ENCODE measurements at places on chromosomes 5 and 9.

DNA sequence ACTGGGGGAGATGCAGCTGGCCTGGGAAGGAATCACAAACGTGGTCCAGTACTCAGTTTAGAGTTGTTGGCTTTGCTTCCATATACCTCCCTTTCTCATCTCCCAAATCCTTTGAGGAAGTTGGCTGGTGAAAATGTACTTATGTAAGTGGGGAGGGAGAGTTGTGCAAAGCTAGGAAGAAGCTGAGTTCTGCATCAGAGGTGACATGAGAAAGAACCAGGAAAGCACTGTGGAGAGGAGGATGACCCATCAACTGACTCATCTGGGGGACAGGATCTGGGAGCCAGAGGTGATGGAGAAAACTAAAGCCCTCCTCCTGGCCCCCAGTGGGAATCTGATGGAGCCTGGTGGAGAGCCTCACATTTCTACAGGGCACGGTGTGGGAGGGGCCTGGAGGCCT, 16.2 kb downstream of the KCNMB1 start:
- no peak for DNase-seq

DNA sequence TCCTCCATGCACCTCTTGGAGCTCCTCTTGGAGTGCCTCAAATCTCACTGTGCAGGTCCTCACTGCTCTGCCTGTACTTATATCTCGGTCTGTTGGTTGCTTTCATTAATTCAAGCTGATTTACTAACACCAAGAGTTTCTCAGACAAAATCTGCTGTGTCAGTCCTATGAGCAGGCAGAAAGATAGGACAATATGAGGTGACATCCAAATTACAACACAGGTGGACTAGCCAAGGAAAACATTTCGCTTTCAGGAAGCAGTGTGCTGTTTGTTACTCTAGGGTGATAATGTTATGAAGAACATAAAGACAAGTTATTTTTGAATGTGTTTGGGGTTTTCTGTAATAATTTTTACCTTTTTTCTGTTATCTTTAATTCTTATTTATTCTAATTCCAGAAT, 264.1 kb upstream of the ANKH start:
- no peak for DNase-seq

DNA sequence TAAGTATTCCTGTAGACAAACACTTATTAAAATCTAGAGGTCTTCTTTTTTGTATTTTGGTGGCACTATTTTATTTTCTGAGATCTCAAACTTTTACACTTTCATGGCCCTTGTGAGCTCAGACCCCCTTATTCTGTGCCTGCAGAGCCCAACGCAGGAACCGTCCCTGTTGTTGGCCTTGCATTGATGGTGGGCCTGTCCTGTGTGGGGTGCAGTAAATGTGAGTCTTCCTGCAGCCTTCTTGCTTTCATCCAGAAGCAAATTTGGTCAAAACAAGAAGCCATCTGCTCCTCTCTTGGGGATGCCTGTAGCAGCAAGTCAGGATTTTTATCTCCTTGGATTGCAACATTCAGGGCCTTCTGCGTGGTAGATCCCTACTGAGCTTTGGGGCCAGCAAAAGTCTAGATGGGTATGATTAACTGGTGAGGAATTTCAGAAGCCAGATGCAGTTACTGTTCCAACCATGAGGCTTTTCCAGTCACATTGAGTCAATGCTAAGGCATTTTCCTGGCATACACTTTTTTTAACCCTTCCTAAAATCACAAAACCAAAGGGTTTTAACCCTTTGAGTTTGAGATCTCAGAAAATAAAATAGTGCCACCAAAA, 31.7 kb downstream of the BASP1 start:
- DNase-seq: peak; percentile 98

DNA sequence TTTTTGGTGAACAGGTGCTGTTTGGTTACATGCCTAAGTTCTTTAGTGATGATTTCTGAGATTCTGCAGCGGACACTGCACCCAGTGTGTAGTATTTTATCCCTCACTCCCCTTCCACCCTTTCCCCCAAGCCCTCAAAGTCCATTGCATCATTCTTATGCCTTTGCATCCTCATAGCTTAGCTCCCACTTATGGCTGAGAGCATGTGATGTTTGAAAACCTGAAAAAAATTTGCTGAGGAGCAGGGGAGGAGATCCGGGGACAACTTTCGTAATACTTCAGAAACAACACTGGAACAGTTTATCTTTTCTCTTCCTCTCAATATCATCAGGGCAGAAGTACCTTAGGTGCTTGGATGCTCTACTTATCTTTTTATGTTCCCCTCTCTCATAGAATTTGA, 226.4 kb downstream of the ADAMTS6 start:
- no peak for DNase-seq

GRCh38 chr5:107672211-107673038, 1.7 kb upstream of the EFNA5 start:
- DNase-seq: peak; percentile 89

DNA sequence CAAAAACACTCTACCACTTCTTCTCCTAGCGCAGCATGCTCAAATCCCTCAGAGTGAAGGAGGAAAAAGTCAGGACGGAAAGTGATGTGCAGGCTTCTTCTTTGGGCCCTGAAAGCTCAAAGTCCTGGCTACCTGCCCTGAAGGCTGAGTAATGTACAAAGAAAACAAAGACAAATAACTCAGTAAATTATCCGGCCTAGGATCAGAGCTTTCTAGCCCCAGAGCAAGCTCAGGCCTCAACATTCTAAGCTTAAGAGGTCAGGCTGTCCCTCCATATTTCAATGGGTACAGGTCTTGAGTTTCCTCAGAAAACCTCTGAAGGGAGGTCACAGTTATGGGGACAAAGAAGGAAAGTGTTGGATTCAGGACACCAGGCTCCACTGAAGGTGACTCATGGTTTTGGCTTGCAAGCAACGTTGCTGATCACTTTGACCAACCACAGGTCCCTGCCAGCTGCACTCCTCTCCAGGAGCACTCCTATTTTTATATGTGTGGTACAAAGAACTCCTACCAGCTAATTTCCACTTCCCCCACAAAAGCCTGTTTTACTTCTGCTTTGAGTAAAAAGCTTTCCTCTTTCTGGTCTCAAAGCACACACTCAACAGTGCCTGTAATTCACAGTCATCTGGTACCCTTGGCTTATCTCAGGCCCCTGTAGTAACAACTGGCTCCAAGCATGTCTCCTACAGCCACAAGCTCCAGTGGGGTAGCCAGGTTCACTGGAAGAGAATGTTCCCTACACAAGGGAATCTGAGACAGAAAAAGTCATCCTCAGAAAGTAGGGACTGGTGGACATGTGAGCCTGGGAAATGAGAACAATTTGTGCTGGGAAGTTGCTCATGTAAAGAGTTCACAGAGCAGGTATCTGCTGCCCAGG, 115.7 kb downstream of the UGCG start:
- peak; percentile 94 for DNase-seq

- peak; percentile 84 for DNase-seq
Observed at GRCh38 chr9:114611516-114612271, 603 bp downstream of the TMEM268 start.

- DNase-seq: no peak
Observed at GRCh38 chr9:104890433-104890770, 37.6 kb downstream of the ABCA1 start.

- DNase-seq: no peak
Observed at GRCh38 chr5:51566953-51567352, 183.7 kb downstream of the ISL1 start.

DNA sequence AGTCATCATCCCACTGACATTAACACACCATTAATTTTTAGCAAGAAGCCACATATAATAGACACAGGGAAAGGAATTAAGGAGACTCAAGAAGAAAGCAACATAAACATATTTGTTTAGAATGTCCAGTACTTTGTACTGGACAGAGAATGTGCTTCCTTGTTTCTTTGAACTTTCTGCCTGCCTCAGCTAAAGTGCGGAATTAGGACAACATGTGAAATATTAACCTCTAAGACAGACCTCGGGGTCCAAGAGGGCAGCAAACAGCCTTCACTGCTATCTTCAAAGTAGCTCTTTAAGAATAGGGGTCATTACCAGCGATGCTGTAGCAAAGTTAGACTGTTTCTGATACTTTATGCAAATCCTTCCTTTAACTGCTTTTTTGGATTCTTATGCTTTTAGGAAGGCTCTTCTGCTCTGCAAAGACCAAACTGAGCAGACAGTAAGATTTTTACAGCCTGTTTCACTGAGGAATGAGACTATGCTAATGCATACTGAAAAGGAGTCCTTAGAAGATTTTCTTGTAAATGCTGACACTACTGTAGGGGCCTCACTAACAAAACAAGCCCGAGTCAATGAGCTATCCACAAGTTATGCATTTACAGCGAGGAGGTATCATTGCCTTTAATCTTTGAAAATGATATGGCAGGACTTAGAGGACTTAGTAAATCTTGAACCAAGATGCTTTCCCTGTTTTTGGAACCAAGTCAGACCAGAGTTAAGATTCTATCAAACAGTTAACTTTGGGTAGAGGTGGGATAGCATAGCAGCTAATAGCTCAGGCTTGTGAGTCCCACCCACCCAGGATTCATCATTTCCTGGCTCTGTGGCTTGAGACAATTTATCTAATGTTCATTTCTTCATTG, 23.8 kb downstream of the DAB2 start:
- DNase-seq: peak; percentile 62

DNA sequence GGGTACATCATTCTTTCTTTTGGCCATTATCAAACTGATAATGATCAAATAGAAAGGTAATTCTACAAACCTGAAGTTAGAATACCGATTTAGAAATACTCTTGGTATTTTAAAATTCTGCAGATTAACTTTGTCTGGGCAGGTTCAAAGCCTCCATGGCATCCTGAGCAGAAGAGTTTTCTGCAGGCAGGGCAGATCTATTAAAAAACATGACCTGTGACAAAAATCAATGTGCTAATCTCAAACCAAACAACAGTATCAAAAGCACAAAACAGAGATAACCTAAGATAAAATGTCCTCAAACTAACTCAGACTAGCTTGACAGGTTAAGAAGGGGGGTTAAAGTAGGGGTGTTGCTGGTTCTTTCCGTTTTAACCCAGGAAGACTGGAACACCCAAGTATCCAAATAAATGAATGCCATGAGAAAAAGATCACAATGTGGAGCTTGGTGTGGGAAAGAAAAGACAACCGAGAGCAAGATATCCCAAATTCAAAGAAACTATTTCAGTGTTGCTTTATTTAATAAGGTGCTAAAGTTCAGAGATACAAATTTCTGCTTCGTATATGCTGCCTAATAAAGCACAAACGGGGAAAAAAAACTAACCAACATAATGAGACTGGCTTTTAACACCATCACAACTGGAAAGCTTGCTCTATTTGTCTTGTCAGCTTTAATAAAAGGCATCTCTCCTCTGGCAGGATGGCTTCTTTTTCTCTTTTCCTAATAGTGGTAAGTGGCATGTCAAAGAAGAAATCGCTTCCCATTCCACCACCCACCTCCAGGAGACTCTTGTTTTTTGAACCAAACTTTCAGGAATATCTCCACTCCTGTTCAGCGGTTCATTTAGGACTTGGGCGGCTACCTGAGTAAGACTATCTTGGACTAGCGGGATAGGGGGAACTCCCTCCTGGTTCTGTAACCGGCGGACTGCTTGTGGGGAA, 2.3 kb downstream of the EFNA5 start:
- peak; percentile 3 for DNase-seq

DNA sequence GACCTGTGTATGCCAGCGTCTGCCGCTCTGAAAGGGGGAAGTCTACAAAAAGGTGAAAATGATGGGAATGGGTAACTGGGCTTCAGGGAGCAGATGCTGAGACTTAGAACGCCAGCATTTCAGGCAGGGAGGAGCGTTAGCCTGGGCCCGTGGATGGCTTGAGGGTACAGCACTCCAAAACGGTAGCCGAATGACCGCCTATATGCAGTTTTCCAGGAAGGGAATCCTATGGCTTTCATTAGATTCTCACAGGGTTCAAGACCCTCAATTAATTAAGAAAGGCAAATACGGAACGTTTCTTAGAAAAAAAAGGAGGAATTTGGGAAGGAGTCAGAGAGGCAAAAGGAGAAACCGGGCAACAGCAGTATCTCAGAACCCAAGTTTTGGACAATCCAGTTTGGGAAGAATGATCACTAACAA, 639 bp downstream of the AMACR start:
- DNase-seq: no peak

DNA sequence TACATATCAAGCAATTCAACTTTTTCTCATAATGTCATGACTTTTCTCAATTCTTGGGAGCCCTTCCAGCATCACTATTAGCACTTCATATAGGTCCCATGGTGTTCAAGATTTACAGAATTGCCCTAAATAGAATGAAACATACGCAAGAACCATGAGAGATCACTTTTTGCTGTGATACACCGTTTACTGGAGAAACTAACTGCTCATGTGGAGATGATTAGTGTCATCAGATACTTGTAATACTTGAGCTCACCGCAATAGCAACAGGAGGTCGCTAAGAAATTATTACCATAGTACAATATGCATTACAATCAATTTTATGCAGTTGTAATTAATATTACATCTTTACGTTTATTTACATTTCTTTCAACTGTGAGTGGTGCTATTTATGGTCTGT, 4.8 kb upstream of the PCSK5 start:
- DNase-seq: peak; percentile 71

- peak; percentile 0 for DNase-seq
Observed at GRCh38 chr5:102048940-102049339, 247.1 kb downstream of the SLCO4C1 start.

DNA sequence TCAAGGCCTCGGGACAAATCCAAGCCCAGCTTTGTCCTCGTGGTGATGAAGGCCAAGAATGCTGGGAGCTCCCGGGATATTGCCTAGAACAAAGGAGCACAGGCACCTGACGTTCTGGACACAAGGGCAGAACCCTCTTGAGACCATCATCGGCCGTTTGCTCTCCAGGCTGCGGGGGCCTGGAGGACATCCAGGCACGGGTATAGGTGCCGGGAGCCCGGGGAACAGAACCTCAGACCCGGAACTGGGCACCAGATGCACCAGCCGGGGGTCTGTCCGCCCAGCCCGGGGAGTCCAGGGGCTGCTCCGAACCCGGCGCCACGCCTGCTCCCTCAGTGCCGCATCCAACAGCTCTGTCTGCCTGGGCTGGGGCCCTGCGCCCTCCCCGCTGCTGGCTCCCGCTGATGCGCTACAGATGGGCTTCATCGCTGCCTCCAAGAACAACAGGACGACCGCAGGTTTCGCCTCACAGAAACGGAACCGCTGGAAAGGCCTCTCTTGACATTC, 88.0 kb downstream of the ADAMTS2 start:
- DNase-seq: peak; percentile 55

GRCh38 chr5:73280386-73280785, 107.4 kb downstream of the TMEM174 start:
- DNase-seq: no peak

- no peak for DNase-seq
Observed at GRCh38 chr5:133392448-133392847, 219.9 kb downstream of the FSTL4 start.

DNA sequence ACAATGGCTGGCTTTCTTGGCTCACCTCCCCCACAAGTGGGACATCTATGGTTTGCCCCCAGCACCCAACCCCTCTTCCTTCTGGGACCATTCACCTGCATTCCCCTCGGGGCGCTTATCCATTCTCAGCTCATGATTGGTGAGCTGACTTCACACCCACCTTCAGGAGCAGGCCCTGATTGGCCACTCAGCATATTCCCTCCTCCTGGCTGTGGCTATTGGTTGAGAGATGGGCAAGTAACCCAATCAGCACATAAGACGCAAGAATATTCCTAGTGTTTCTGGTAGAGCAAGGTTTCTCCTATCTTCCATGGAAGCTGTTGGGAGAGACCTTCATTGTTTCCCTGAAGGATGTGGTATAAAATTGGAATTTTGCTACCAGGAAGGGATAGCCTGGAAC, 22.7 kb upstream of the UNC5A start:
- DNase-seq: no peak

GRCh38 chr9:103990311-103990710, 103.8 kb upstream of the SMC2 start:
- DNase-seq: no peak
